Brain (organoid and tissue), 16 donors: ENCODE measurements at places on chromosomes 12 and 14. TPM values are rescaled to one million over a fixed set of nuclear protein-coding genes. Genes with fewer than 3 reads are reported as not detected.
A peak's percentile ranks its signal among the peaks of the same experiment; 100 is the strongest.

- peak; percentile 21 for DNase-seq
These were observed 31.6 kb upstream of the BEGAIN start for GRCh38 chr14:100618763-100619320.

- DNase-seq: peak; percentile 55
These were observed 785 bp upstream of the NIN start for GRCh38 chr14:50831726-50832168.

Gene TMEM132C
- polyA plus RNA-seq: 3.0 TPM

Gene CIT
- polyA plus RNA-seq: 23.4 TPM

DNA sequence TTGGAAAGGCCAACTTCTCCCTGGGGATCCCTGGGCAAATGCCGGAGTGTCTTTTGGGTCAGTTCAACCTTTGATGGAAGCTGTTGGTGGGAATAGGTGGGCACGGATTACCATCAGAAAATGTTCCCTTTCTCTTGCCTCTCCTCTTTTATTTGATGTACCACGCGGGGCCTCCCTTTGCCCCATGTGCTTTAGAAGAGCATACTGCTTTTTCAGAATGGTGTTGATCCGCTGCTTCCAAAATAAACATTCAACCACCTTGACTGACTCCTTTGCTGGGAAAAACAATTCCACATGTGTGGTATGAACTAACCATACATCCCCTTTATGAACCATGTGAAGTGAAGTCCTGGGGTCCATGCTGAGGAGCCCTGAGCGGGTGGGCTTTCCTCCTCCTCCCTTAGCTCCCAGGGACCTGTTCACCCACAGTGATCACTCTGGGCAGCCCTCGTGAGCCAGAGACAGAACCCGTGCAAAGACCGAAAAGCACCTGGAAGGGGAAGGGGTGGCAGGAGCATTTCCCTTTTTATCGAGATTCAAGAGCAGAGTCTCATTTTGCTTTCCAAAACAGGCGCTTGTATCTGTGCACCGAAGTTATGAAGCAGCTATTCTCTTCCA, 44.2 kb upstream of the PRMT8 start:
- no peak for DNase-seq

Gene FAM216A
- polyA plus RNA-seq: 9.4 TPM

GRCh38 chr12:90243211-90243610, 534.6 kb upstream of the ATP2B1 start:
- DNase-seq: no peak

DNA sequence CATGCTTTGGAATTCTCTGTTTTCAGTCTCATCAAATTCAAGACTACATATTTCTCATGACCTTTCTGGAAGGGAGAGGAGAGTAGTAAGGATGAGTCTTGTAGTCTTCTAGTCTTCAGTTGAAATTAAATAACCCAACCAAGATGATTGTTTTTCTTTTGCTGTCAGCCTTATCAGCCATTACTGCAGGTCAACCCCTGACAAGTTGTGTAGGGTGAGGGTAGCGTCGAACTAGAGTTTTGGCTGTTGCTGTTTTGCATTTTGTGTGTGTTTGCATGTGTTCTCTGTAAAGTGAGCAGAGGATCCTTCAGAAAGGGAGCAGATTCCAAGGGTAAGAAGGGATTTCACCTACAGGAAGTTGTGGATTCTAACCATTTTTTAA, 28.4 kb downstream of the DIP2B start:
- no peak for DNase-seq

- no peak for DNase-seq
These were observed 434.1 kb upstream of the RPL10L start for GRCh38 chr14:47085678-47086077.
